Amygdala (tissue), 56 donors: ENCODE measurements at places on chromosomes 1 and 21.

DNA sequence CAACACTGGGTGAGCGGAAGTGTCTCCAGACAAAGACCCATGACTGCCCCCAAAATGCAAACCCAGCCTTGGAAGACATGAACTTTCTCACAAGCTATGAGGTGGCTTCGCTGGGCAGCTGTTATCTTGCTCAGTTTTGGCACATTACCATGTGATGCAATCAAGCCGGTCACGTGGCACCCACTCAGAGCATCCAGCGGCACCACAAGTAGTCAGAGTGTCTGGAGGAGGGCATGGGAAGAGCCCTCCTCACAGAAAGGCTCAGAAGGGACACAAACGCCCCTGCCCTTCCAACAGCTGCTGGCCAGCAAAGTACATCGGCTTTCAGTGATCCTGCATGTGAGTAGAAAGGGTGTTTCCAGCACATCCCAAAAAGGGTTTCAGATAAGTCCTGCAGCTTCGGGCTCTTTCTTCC, 145.5 kb upstream of the IRF2BP2 start:
- peak; percentile 42 for DNase-seq

DNA sequence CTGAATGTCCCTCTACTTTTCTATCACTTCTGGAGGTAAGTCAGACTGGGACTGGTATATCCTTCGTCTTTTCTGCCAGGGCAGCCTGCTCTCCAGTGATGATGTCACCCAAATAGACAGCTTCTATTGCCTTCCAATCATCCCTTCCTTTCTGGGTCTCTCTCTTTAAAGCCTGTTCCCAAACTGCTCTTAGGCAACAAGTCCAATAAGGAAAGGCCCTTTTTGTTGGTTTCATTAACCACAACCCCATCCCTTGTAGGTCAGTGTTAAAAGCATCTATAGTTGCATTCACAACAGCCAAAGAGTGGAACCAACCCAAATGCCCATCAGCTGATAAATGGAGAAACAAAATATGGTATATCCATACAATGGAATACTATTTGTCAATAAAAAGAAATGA, 114.4 kb downstream of the CNIH3 start:
- DNase-seq = no peak

- DNase-seq = no peak
Observed at GRCh38 chr1:41122851-41123518, 101.5 kb upstream of the SLFNL1 start.

DNA sequence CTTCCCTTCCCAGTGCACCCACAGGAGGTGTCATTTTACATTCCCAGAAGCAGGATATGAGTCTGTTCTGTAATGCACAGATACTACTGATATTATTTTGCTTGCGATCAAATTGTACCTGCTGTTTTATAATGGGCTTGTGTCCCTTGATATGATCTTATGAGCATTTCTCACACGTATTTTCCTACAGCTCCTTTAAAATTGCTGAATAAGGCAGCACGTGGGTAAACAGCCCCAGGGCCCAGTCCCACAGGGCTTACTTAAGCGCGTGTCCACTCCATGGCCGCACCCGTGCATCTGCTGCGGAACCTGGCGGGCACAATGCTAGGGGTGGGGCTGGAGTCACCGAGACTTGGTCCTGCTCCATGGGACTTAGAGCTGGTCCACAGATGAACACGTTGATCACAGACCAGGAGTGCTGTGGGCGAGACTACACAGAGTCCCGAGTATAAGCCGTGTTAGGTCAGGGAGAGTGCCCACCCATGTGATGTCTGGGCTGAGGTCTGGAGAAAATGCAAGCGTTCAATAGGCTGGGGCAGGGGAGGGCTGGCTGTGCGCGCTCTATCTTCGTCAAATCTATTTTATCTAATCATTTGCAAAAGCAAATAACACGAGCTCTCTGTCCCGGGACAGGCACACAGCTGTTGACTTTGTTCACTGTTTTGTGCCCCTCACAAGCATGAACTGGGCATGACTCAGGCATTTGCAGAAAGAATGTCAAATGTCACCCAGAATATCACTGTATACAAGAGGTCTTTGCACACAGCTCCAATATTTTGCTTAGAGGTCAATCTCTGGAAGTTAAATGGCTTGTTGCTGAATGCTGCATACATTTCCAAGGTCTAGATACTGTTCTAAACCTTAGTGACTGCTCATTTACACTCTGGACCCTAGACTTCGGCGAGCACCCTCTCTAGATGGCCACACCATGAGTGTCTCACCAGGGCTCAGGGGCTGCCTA, 119.3 kb downstream of the CRYAA start:
- no peak for DNase-seq

GRCh38 chr1:187837787-187838186, 1009.0 kb downstream of the PLA2G4A start:
- DNase-seq = no peak

GRCh38 chr1:43994794-43995790, 3.7 kb downstream of the CCDC24 start:
- DNase-seq = no peak
